Activated T-cell treated with anti-CD3 and anti-CD28 coated beads for 48 hours (primary cell): ENCODE measurements at places on chromosomes 6 and 20.
A peak's percentile ranks its signal among the peaks of the same experiment; 100 is the strongest.

DNA sequence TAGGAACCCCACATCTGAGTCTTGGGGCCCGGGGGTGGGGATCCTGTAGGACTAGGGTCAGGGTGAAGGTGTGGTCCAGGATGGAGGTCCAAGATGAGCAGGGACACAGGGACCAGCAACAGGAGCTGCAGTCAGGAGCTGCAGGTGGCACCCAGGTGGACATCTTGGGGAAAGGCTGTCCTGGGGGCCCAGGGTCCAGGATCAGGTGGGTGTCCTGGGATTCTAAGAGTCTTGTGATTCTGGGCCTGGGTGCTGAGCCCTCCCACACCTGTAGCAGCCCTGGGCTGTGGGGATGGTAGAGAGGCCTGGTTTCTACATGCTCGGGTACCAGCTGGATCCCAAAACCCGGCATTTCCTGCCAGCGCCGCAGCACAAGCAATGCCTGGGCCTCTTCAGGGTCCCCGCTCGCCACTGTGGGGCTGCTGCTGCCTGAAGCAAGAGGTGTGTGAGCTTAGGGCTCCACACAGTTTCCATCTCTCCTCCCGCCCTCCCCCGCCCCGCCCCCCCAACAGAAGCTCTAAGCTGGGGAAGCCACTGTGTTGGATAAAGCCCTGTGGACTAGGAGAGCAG, 20.7 kb downstream of the ERGIC3 start:
- no peak for DNase-seq

- no peak for DNase-seq
Observed at GRCh38 chr6:120056085-120056484, 706.5 kb upstream of the MAN1A1 start.

GRCh38 chr6:130833569-130833968, 6.4 kb downstream of the SMLR1 start:
- DNase-seq, result no peak

- DNase-seq, result no peak
Observed at GRCh38 chr6:98920904-98921431, 26.8 kb downstream of the FBXL4 start.

GRCh38 chr6:167415441-167415961, 90.6 kb downstream of the TTLL2 start:
- no peak for DNase-seq

- DNase-seq, result no peak
Observed at GRCh38 chr6:113168057-113168456, 689.1 kb upstream of the MARCKS start.

DNA sequence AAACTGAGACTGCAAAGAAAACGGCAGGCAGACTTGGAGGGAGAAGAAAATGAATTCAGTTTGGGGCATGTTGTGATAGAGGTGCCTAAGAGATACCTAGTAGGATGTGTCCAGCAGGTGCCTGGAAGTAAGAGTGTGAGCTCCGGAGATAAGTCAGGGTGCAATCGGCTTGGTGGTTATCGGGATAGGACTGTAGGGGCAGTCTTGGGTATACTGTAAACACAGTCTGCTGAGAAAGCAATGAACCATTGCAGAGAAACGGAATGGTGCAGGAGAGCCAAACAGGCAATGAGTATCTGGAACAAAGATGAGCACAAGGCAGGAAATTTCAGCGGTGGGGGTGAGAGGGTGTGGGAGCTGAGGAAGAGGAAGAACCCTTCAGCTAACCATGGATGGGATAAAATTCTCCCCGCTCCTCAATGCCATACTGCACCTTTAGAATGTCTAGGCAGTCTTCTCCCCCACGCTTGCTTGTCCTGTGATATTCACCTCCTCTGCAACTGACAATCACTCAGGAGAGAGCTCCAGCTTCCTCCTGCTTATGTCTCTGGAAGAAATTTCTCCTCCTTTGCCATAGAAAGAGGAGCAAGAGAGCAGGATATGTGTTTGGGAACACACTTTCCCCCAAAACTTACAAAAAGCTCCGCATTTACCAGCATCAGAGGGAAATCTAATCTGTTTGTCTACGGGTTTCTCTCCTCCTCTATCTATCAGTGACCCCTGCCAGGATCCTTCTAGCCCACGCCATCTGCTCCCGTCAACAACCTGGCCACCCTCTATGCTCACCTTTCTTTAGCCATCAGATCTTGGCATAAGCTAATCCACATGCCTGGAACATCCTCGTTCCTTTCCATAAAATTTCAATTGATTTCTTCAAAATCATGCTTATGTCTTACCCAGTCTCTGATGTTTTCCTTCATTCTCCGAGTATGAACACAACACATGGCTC, 381.7 kb upstream of the JARID2 start:
- no peak for DNase-seq

DNA sequence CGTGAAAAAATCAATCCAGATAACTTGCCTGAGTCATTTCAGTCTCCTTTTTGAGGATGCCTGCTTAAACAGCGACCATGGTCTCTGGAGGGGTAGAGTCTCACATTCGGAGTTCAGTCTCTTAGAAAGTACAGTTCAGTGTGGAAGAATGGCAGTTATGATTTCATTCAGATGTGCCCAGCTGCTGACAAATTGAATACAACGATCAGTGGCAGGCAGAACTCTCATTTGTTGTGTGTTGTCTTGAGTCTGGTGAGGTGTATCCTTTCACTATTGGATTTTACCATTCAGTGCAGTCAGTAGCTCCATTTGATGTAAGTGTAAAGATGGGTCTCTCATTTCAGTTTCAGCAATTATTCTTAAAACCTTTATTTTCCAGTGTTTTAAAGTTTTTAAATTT, 639 bp upstream of the TULP4 start:
- DNase-seq, result no peak

GRCh38 chr6:13787137-13787536, 27.2 kb downstream of the MCUR1 start:
- no peak for DNase-seq

- DNase-seq, result no peak
Observed at GRCh38 chr20:13648291-13649228, 9.8 kb upstream of the TASP1 start.

DNA sequence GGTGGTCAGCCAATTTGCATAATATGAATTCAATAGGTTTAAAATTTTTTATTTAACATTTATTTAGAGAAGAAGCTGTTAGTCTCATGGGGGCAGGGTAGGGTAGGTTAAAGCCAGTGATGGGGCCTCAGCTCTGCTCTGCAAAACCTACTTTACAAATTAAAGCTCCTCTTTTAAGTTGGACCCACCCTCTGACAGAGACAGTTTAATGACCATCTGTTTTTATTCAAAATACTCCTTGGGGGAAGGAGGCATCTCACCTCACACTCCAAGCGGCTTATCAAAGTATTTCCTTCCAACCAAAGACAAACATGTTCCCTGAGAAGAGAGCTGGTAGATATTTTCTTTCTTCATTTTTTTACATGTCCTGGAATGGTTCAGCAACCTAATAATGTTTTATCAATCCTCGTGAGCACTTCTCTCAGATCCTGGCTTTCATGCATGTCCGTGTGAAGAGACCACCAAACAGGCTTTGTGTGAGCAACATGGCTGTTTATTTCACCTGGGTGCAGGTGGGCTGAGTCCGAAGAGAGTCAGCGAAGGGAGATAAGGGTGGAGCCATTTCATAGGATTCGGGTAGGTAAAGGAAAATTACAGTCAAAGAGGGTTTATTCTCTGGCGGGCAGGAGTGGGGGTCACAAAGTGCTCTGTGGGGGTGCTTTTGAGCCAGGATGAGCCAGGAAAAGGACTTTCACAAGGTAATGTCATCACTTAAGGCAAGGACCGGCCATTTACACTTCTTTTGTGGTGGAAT, 184.7 kb downstream of the GJA1 start:
- DNase-seq, result no peak

GRCh38 chr6:140641412-140641811, 1267.0 kb upstream of the CITED2 start:
- DNase-seq, result no peak

- DNase-seq, result no peak
Observed at GRCh38 chr6:148166339-148166968, 176.2 kb upstream of the SASH1 start.

GRCh38 chr20:35003211-35004031, 47.8 kb downstream of the MYH7B start:
- no peak for DNase-seq

DNA sequence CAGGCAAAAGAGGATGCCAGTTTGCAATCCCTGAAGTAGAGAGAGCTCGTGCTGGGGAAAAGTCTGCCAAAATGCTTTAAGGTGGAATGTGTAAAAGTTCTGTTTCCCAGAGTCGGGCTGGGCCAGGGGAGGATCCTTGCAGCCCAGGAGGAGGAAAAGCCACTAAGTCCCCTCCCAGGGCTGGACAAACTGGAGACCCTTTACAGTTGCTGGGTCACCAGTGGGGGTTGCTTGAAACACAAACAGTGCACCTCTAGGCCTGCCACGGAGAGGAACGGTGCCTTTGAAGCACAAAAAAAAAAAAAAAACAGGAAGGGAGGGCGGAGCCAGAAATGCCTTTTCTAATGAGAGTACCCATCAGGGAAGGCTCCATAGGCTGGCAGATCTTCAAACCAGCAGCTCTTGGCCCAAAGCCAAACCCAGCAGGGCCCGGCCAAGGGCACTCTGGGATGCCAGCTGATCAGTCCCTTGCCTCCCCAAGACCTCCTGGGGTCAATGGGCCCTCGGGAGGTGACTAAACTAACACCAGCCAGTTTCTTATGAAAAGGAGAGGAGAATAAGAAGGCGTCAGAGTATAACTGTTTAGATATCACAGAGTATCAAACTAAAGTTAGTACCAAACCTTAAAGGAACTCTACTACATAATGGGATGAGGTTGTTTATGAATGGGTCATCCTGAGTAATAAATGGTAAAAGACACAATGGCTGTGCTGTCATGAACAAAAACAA, 23.7 kb downstream of the HLA-A start:
- no peak for DNase-seq

DNA sequence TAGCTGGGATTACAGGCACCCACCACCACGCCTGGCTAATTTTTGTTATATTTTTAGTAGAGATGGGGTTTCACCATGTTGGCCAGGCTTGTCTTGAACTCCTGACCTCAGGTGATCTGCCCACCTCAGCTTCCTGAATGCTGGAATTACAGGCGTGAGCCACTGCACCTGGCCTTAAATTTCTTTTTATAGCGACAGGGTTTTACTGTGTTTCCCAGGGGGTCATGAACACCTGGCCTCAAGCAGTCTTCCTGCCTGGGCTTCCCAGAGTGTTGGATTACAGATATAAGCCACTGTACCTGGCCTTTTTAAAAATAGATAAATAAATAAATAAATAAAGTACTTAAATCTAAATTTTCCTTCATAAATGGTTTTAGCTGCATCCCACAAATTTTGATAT, 57.5 kb downstream of the LIN28B start:
- no peak for DNase-seq

DNA sequence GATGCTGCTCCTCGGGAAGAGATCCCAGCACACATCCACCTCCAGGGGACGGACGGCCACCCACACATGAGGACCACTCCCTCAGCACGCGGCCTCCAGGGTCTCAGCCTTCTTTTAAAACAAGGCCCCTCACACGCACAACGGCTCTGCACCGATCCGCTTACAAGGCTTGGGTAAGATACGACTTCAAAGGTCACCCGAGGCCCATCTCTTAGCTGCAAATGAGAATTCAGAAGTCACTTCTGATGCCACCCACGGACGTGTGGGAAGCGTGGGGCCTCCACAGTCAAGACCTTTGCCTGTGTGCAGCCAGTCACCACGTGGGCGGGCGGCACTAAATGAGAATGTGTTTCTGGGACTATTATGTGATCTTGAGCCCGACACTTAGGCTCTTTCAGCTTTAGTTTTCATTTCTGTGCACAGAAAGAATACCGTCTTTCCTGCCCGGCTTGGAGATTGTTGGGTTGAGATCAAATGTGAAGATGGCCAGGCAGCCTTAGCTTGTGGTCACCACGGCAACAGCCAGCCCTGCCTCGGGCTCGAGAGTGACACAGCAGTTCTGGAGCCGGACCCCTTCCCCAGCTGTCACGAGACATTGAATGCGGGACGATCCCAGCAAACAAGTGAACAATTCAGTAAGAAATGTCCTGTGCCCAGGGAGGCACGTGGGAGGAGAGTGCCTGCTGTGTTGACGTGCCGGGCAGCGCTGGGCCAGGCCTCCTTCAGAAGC, 91.6 kb downstream of the RAMACL start:
- peak; percentile 43 for DNase-seq

GRCh38 chr6:109008537-109009235, 86.0 kb downstream of the SESN1 start:
- peak; percentile 3 for DNase-seq

DNA sequence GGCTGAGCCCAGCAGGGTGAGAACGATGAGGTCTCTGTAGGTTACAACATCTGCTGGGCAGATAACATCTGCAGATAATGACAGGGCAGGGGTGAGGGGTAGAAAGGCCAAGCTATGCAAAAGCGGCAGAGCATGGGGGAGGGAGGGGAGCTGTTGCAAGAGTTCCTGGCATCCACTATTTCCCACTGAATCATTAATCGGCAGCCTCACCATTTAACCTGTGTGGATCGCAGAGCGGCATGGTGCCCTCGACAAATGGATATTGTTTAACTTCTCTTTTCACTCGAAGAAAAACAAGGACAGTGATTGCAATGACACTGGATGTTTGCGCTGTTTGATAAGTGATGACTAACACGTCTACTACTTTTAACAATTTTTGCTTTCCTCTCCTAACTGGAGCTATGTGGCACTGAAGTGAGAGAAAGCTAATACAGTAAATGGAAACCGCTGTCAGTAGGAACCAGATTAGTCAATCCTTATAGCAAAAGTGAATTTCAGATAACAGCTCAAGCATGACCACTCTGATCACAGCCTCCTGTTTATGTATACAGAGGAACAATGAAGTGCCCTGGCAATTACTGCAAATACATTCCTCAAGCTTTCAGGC, 381.5 kb downstream of the TFAP2A start:
- DNase-seq, result no peak

DNA sequence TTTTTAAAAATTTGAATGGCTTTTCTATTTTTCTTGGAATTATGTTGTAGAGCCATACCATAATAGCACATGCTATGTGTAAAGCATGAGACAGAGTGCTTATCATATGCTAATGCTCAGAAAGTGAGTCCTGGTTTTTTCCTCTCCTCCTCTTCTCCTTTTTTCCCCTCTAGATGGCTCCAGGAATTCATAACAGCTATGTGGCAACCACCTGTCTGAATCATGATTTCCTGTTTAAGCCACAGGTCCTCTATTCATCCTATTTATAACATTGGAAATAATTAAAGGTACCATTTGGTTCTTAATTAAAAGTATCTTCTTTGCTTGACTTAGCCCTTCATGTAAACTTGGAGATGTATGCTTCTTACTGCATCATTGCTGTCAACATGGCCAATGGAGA, 260.0 kb upstream of the MAP3K7 start:
- no peak for DNase-seq

DNA sequence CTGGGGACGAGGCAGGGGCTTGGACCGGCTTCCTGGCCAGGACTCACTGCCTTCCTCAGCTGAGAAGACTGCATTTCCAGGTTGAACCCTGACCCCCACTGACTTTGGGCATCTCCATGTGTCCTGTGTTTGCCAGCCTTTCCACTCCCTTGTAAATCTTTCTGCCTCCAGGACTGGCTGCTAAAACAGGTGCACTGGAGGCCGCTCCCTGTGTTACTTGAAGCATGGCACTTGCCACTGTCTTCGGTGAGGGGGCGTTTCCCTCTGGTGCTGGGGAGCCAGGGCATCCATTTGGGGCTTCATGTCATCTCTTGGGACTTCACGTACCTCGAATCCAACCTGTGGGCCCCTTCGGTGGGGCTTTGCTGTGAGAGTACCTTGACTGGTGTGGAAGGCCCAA, 6.7 kb upstream of the RBM38 start:
- DNase-seq, result no peak

GRCh38 chr20:40519918-40520317, 169.1 kb downstream of the MAFB start:
- DNase-seq, result no peak
